MV-4-11 (cell line): ENCODE measurements at places on chromosomes 13 and 19.

DNA sequence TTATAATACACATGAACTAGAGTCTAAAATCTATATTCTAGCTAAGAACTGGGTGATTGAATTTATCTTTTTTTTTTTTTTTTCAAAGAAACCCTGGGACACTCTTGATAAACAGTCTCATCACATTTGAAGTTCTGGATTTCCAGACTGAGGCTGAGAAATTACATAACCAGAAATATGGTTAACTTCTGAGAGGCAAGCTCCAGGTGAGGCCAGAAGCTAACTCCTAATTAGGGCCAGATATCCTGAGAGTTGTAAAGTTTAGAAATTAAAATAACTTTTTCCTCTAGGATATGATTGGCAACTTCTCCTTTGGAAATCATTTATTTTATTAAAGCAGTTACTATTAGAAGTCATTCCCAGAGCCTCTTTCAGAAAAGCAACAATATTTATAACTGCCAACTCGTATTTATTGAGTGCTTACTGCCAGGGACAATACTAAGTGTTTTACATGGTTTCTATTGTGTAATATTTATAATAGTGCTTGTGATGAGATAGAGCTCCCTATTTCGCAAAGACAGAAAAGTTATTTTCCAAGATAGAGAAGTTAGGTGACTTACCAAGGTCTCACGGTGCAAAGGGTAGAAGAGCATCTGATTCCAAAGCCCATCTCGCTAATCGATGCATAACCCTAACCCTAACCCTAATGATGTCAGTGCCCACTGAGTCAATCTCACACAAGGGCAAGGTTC lies 187.7 kb downstream of the DCT start:
- DNase-seq, result no peak

DNA sequence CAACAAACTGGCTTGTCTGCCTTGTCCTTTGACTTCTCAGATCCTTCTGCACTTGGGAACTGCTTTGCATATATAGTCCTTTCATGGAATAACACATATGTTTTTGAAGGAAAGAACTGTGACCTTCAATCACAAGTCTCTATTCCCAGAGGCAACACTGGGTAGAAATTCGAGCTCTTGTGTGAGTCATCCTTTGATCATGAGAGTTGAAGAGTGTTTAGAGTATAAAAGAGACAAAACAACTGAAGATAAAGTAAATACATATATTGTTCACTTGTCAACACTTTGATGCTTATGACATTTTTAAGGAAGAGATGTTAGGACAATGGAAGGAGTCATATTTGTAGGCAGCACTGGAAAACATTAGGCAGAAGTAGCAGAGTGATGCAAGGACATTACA lies 5.2 kb upstream of the OR7A5 start:
- no peak for DNase-seq

DNA sequence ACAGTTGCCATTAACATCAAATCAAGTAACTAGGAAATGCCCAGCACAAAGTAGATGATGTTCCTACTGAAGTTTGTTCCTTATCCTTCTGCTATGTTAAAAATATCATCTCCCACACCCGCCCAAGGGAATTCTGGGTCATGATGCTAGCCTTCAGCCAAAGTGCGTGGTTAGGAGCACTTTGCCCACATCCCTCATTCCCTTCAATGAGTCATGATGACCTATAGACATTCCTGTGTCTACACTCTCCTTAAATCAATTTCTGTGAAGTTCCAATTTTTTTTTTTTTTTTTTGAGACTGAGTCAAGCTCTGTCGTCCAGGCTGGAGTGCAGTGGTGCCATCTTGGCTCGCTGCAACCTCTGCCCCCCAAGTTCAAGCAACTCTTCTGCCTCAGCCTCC lies 17.0 kb downstream of the RXFP2 start:
- no peak for DNase-seq

GRCh38 chr19:55525289-55526101 lies 11.4 kb downstream of the SBK2 start:
- DNase-seq, result no peak

- DNase-seq, result peak; percentile 33
These were observed 310.4 kb downstream of the SPRY2 start for GRCh38 chr13:80030491-80030890.

DNA sequence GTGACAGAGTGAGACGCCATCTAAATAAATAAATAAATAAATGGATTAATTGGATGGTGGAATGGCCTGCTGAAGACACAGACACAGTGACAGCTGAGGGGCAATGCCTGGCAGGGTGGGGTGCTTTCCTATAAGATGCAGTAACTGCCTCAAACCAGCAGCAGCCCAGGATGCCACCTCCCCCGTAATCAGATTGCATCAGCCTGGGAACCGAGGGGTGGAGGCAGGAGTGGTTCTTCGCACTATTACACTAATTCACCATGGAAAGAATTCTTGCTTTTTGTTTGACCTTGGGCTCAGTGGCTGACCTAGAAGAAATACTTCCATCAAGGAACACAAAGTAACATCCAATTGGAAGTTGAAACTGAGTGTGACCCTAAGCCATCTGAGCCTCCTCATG lies 31.6 kb upstream of the USP12 start:
- no peak for DNase-seq

GRCh38 chr13:99501848-99502301 lies 603 bp downstream of the TM9SF2 start:
- DNase-seq, result no peak

DNA sequence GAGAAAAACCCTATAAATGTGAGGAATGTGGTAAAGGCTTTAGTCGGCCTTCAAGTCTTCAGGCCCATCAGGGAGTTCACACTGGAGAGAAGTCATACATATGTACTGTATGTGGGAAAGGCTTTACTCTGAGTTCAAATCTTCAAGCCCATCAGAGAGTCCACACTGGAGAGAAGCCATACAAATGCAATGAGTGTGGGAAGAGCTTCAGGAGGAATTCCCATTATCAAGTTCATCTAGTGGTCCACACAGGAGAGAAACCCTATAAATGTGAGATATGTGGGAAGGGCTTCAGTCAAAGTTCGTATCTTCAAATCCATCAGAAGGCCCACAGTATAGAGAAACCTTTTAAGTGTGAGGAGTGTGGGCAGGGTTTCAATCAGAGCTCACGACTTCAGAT lies 11.7 kb downstream of the ZNF226 start:
- DNase-seq, result no peak

DNA sequence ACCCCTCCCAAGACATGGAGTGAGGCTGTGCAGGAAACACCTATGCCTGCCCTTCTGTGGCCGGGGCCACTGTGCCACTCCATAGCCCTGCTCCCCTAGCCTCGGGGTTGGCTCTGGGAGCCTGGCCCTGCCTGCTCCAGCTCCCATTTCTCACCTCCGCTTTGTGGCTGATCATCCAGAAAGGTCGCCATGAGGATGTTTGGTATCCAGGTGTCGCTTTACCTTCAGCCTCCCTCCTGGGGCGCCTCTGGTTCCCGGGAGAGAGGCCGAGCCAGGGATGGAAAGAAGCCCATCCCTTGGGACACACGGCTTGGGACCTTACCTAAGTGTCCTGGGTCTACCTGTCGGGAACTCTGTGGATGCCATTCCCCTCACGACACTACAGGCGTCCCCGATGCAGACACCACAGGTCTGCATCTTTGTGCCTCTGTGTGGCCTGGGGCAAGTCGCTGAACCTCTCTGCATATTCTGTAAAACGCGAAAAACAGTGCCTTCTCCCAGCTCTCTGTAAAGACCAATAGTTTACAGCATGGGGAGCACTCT lies 3.4 kb upstream of the MCF2L start:
- no peak for DNase-seq

GRCh38 chr13:112714376-112715174 lies 24.7 kb downstream of the ATP11A start:
- DNase-seq, result peak; percentile 67

- no peak for DNase-seq
These were observed 59.9 kb upstream of the SLAIN1 start for GRCh38 chr13:77637588-77637987.

- DNase-seq, result no peak
These were observed 13.8 kb upstream of the SLITRK1 start for GRCh38 chr13:83895994-83896580.

DNA sequence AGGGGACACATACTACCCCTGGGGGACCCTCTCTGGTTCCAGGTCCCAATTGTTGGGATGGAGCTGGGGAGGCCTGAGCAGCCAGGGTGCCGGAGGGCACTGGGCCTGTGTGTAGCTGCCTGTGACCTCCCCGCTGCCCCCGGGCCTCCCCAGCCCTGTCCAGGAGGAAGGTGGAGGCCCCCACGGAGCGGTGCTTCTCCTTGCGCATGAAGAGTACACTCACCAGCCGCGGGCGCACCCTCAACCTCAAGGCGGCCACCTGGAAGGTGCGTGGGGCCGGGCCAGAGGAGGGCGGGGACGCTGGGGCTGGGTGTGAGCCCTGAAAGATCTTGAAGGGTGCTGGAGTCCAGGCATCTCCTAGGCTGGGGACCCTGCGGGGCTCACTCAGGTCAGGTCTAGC lies 11.7 kb downstream of the HIF3A start:
- DNase-seq, result no peak

DNA sequence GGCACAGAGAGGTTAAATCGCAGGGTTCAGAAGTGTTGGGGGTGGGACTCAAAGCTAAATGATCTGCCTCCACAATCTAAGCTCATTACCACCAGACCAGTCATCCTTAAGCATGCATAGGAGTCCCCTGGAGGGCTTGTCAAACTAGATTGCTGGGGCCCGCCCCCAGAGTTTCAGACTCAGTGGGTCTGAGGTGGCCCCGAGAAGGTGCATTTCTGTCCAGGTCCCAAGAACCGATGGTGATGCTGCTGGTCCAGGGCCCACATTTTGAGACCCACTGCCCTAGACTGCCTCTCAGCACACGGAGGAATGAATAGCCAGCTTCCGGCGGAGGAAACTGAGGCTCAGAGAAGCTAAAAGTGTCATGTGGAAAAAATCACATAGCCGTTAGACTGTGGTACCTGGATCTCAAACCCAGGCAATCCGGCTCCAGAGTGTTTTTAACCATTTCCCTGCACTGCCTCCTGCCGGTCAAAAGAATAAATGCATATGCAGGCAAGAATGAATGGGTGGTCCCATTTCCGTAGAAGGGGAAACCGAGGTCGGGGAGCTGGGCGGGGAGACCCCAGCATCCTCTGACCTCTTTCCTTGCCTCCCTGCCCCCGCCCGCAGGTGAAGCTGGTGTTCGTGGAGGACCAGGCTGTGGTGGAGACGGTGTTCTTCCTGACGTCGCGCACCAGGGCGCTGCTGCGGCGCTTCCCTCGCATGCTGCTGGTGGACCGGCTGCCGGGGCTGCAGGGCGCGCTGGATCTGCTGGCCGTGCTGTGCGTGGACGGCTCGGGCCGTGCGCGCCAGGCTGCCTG lies 23.8 kb downstream of the ZSWIM9 start:
- no peak for DNase-seq

- no peak for DNase-seq
These were observed 94.5 kb upstream of the GPR12 start for GRCh38 chr13:26855071-26855470.

DNA sequence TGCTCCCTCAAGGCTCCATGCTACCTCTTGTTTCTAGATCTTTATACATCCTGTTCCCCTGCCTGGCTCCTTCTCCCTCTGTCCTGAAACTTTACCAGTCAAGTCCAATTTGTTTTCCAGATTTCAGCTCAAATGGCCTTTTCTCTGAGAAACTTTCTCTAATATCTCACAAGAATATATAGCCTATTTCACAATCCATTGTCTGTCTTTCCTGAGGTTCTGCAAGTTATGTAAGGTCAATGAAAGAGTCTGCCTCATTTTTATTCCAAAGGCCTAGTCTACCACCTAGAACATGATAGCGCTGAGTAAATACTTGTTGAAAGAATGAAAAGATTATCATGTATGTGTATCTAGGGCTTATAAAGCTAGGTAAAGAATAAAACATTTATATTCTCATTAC lies 348.8 kb downstream of the SPRY2 start:
- DNase-seq, result no peak

DNA sequence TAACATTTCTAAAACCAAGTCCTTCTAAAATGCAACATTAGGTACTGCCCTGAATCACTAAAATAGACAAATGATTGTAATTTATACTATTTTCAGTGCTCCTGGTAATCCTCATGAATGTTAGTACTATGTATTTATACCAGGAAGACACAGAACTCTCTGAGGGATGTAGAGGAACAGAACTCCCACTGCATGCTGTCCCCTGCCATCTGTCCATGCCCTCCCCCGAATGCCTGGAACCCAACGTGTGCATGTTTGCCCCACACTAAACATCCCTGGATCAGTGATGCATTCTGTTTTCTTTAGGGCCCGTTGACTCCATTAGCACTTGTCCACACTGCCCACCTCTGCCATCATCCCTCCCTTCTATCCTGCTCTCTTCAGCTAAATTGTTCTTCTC lies 26.5 kb downstream of the ENOX1 start:
- DNase-seq, result no peak

GRCh38 chr13:63567031-63567430 lies 2151.4 kb upstream of the PCDH20 start:
- DNase-seq, result no peak

GRCh38 chr13:102291587-102292218 lies 110.1 kb downstream of the FGF14 start:
- DNase-seq, result no peak
